ENCODE measurements at places on chromosomes 6 and 20. TPM values are rescaled to one million over a fixed set of nuclear protein-coding genes. Genes with fewer than 3 reads are reported as not detected.

ARMC12 gene
- total RNA-seq = 1.8 TPM

MAPK13 gene
- 0.48 TPM for total RNA-seq

PROCR gene
- 5.2 TPM for total RNA-seq

MOCS1 gene
- total RNA-seq = 13.3 TPM

OR2H1 gene
- total RNA-seq = not detected

OR12D3 gene
- not detected for total RNA-seq

SLC32A1 gene
- total RNA-seq = not detected

CALHM4 gene
- total RNA-seq = not detected

DNA sequence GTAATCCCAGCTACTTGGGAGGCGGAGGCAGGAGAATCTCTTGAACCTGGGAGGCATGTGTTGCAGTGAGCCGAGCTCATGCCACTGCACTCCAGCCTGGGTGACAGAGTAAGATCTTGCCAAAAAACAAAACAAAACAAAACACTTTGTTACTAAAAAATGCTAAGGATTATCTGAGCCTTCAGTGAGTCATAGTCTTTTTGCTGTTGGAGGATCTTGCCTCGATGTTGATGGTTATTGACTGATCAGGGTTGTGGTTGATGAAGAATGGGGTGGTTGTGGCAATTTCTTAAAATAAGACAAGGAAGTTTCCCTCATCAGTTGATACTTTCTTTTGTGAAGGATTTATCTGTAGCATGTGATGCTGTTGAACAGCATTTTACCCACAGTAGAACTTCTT lies 196.8 kb upstream of the HDDC2 start:
- no peak for DNase-seq

GRCh38 chr20:37142708-37143107 lies 36.4 kb upstream of the RPN2 start:
- no peak for DNase-seq

- no peak for DNase-seq
Observed at GRCh38 chr6:32085759-32086459, 23.2 kb downstream of the TNXB start.

DNA sequence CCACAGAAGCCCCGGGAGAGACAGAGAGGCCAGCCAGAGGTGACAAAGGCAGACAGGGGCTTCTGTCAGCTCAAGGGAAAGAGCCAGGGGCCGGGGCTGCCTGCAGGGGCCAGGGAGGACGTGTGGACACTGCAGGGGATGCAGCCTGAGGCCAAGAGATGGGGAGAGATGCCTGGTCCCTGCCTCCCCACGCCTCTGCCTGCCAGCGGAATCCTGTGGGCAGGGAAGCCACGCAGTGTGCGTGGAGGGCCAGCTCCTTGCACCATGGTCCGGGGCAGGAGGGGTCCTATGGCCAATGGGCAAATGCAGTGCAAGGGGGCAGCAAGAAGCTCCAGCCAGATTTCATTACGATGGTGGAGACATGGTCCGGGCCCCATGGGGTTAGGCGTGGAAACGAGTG lies 224.9 kb downstream of the CDH4 start:
- no peak for DNase-seq

GRCh38 chr20:40728470-40728869 lies 39.4 kb upstream of the MAFB start:
- DNase-seq = no peak

DNA sequence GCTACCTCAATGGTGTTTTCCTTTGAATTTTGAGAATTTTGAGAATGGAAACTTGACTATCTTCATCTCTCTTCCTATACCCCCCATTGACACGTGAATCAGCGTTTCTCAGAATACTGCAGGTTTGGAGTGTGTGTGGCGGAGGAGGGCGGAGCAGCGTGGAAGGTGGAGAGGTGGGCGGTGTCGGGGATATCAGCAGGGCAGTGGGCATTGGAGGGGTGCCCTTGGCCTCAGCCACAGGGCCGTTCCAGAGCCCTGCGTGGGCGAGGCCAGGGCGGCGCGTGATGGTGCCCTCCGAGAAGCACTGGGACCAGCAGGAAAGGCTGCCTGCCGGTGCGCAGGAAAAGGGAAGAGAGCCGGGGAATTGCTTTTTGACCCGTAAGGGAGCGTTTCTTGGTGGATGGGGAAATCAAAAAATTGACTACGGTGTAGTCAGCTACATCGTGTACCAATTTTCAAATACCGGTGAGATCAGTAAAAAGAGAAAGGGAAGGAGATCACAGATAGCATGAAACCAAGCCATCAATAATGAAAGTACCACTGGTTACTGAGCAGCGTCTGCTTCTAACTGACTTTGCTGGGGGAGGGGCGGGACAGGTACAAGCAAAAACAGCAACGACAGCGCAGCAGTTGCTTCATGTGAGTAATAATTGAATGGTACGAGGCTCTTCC lies 82.7 kb upstream of the DUSP22 start:
- DNase-seq = no peak

- no peak for DNase-seq
Observed at GRCh38 chr6:149924206-149924932, 1.4 kb upstream of the RAET1G start.

GRCh38 chr6:45590226-45590625 lies 212.5 kb upstream of the SUPT3H start:
- no peak for DNase-seq

GRCh38 chr6:84348801-84349200 lies 121.4 kb upstream of the CEP162 start:
- no peak for DNase-seq

DNA sequence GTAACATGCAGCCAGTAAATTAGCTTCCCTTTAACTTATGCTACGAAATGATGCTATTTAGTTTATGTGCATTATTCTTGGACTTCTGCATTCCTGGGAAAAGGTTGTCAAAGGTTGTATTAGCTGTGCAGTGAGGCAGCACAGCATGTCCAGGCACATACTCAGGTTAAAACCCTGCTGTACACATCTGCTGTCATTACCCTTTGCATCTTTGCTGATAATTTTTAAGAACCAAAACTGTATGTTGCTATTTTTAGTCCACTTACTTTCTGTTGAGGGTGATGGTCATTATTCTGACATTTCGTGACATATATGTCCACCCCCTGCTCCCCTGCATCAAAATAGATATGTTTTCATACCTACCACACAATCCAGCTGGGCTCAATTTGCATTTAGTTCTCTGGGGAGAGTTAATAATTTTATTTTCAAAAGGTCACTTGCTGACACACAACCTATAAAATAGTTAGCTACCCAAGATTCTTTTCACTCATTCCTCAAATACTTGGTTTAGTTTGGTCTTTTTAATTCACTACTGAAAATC lies 142.5 kb upstream of the SPACA1 start:
- no peak for DNase-seq

- DNase-seq = no peak
Observed at GRCh38 chr20:33827109-33827508, 16.0 kb downstream of the CHMP4B start.

DNA sequence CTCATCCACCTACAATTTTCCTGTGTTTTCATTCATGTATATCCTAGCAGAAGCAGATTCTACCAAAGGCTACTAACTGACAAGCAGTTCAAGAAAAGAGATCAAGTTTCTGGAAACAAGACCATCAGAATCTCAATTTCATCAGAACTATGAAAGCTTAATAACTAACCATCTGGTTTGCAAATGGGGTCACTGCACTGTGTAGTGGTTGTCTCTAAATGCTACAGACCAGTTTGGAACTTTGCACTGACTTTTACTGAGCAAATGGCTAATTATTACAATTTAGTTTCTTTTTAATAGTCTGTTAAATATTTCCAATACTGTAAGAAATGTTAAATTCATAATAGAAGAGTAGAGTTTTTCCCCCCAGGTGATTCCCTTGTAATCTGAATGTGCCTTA lies 64.5 kb downstream of the REPS1 start:
- DNase-seq = no peak

DNA sequence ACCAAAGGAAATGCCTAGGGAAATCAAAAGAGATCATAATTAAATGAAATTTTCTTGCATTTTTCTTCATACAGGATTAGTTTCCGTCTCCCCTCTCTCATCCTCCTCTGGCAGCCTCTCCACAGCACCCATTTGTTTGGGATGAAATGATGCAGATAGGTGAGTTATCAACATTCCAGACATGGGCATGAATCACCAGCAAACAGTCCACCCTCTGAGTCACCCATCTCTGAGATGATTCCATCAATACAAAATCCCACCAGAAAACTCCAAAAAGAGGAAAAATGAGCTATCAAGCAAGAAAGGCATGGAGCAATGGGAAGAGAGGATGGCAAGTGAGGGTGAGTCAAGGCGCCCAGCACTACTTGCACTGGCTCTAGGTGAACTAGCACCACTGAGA lies 11.4 kb downstream of the MC3R start:
- no peak for DNase-seq

DNA sequence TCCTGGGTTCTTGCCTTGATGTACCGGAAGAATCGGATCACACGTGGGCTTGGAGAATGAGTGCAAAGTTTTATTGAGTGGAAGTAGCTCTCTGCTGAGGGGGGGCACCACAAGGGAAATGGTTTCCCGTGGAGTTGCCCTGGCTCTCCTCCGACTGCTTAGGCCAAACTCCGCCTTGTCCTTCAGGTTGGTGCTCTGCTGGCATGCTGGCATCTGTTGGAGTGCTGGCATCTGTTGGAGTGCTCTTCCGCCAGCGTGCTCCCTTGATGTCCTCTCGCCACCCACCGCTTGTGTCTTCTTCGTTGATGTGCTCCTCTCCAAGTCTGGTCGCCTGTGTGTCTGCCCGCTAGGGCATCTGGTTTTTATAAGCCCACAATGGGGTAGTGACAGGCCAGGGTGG lies 317.1 kb upstream of the HSF2 start:
- no peak for DNase-seq

DNA sequence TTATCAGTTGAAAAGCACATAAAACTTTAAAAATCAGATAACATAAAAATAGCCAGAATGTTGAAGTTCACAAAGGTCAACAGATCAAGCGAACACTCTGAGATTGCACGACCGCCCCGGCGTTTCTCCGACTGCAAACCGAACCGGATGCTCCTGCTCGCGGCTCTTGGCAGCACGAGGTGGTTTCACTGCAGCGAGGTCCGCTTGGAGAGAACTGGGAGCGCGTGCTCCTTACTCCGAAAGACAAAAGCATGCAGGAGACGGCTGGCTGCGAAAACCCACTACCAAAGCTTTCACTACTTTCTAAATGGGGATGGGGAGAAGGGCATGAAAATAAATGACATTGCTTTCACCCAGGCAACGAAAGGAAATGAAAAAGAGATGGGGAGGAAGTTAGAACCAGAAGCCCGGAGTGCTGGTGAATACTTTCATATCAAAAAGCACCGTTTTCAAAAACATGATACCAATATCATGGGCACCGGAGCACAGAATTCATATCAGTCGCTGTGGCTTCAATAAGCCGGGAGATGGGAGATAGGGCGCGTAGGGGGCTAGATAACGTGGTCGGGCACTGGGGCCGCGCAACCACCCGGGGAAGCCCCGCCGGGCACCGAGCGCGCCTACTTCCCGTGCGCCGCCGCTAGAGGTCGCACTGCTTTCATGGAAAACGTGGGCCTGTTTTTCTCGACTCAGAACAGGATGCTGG lies 8.3 kb upstream of the ANKRD60 start:
- no peak for DNase-seq

GRCh38 chr6:135703621-135704020 lies 147.9 kb upstream of the PDE7B start:
- no peak for DNase-seq

DNA sequence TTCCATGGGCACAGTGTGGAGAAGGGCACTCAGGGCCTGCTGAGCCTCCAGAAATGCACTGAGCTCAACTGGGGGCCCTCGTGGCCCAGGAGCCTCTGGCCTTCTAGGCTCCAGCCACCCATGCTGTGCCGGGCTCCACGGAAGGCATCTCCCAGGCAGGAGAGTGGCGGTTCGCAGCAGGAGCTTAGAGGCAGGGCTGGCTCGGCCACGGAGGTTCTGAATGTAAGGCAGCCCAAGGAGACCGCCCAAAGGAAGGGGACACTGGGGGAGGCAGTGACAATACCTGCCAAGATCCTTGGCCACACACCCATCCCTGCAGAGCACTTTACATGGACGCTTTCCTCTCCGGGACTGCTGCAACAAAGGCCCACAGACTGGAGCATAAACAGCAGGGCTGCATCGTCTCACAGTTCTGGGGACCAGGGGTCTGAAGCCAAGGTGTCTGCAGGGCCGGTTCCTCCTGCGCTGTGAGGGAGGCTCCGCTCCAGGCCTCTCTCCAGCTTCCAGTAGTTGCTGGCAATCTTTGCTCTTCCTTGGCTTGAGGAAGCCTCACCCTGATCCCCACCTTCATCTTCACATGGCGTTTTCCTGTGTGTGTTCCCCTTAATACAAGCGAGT lies 128.2 kb upstream of the CDH4 start:
- no peak for DNase-seq

DNA sequence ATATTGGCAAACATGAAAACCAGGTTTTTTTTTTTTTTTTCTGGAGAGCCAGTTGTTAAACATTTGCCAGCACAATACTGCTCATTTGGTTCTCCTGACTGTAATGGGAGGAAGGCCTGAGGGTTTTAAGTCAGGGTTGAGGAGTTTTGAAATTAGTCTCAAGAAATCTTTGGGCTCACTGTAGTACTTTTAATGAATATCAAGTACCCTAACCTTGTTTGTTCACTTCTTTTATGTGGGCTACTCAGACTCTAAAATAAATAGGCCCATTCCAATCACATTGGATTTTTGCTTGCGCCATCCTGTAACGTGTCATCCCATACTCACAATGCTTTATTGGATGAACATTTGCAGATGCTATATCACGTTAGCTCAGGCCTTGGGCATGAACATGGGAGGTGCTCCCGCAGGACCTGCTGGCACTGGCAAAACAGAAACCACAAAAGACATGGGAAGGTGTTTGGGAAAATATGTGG lies 146.9 kb downstream of the DNAH8 start:
- DNase-seq = no peak

- DNase-seq = no peak
Observed at GRCh38 chr6:126923807-126924206, 194.7 kb upstream of the RSPO3 start.

DNA sequence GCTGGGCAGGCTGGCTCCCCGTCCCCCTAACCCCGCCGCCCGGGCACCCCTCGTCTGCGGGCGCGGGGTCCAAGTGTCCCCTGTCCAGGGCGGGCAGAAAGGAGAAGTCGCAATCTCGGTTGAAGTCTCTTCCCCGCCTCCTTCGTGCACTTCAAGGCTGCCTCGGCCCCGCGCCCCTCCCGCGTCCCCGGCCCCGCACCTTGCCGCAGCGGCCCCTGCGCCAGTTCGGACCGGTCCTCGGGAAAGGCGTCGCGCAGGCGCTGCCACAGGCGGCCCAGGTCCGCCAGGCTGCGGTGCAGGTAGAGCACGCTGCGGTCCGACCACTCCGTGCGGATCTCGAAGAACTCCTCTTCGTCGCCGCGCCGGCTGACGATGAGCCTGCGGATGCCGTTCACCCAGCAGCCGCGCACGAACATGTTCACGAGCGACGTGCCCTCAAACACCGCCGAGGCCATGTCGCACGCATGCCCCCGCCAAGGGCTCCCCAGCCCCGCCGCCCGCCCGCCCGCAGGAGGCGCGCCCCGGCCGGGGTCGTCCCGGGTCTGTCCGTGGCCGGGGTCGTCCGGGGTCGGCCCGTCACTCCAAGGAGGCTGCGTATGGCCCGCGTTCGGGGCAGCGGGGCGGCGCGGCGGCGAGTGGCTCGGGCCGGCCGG lies at the start of gene PXDC1:
TSS of gene PXDC1 (minus strand) at position 637 of the 653 bp plus-strand sequence. CDS start at position 455, 182 bp downstream.
- no peak for DNase-seq

- DNase-seq = no peak
Observed at GRCh38 chr20:54110041-54110440, 39.6 kb upstream of the BCAS1 start.

Data from chondrocyte (in vitro differentiated cells).